ENCODE measurements at places on chromosomes 7 and 10.

- no peak for DNase-seq
These were observed 15.2 kb downstream of the SRI start for GRCh38 chr7:88204525-88205110.

GRCh38 chr10:63935705-63936104 is 414.5 kb downstream of the REEP3 start:
- peak; percentile 2 for DNase-seq

DNA sequence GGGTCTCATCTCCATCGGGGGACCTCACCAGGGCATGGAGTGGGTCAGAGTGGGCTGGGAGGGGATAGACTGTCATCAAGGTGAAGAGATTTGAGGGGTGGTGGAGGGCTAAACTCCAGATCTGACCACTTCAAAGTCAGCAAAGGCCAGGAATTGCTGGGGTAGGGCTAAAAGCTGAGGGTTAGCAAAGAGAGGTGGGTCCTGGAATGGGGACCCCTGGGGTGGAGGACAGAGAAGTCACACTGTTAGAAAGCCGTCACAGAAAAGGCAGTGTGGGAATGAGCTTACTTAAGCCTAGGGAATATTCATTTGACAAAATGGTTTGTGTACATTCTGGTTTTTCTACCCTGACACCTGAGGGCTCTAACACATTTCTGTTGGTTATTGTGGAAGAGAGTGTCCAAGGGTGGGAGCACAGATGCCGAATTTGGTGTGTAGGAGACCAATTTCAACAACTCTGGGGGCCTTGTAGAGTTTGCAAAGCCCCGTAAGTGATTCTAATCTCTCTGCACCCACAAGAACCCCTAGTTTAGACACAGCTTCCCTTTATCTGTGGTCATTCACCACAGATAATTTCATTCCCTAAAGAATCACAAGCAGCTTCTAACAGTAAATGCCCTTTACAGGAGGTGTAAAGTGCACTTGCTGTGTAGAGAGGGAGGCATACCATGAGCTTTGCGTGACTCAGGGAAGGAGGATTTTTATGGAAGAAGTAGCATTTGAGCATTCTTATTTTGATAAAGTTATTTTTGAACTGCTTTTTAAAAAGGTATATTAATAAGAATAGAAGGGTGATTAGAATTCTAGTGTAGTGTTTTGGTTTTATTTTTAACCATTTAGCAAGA is 6.4 kb downstream of the FBH1 start:
- no peak for DNase-seq

DNA sequence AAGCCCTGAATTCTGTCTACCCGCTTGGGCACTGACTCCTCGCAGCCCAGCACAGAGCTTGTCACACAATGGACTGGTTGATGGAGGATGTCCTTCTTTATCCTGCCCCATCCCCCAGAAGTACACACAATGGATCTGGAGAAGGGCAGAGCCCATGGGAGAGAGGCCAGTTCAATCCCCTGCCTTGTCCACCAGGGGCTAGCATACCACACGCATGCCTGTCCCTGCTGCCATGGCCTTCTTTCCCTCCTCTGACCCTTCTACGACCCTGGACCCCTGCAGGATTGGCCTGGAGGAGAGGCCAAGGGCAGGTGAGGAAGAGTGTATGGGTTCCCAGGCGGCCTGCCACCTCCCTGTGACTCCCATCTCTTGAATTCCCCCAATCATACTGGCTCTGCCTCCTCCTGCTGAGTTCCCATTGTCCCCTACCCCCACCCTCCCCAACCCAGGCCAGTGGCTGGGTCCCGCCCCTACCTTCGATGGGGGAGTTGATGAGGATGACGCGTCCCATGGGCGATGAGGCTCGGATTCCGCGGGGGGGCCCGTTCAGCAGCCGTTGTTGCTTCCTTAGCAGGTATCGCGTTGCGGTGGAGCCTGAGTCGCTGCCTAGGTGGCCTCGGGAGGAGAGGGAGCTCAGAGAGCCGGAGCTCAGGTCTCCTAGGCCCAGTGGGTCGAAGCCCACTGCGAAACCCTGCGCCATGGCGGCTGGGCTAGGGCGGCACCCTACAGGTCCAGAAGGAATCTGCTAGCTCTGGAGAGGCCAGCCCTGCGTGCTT is 1.2 kb downstream of the PDZD7 start:
- DNase-seq: no peak
